ENCODE measurements at places on chromosomes 1 and 21.

DNA sequence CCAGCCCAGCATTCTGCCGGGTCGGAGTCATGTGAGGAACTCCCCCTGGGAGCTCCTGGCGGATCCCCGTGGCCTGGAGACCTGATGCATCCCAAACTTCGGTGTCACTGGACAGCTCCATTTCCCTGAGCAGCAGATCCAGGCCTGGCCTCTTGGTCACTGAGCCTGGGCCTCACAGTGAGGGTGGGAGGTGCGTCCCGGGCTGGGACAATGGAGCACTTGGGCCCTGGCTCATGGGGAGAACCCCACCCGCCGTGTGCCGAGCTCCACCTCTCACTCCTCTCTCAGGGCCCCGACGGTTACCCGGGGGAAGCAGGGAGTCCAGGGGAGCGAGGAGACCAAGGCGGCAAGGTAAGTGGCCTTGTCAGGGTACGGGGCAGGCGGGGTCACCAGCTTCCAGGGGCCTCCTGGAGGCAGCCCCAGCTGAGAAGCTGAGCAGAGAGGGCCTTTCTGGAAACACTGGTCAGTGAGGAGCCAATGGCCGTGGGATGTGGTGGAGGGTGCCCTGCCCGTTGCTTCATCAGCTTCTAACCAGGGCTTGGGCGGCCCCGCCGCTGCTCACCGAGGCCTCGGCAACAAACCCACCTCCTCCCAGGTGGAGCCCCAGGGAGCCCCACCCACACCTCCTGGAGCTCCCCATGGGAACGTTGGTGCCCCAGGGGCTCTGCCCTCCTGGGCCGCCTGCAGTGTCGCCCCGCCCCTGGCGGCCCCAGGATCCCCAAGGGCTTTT lies 19.8 kb downstream of the COL6A2 start:
- H3K27ac ChIP-seq: no peak overlapping the region
- DNase-seq: no peak
- H3K36me3 ChIP-seq: peaks cover 2% of the 10 kb centered on the region
- H3K4me3 ChIP-seq: no peak overlapping the region

- no peaks in the 10 kb centered on the region for H3K36me3 ChIP-seq
- peaks cover 8% of the 10 kb centered on the region for H3K27me3 ChIP-seq
- H3K4me1 ChIP-seq: no peaks in the 10 kb centered on the region
These were observed 276.8 kb upstream of the TMEM51 start for GRCh38 chr1:14876747-14877146.

GRCh38 chr1:66648901-66649595 lies 103.2 kb upstream of the DYNLT5 start:
- no peaks in the 10 kb centered on the region for H3K4me1 ChIP-seq
- DNase-seq: no peak
- H3K36me3 ChIP-seq: no peaks in the 10 kb centered on the region
- H3K27ac ChIP-seq: no peak overlapping the region
- no peak overlapping the region for H3K4me3 ChIP-seq
- peaks cover 9% of the 10 kb centered on the region for H3K27me3 ChIP-seq

DNA sequence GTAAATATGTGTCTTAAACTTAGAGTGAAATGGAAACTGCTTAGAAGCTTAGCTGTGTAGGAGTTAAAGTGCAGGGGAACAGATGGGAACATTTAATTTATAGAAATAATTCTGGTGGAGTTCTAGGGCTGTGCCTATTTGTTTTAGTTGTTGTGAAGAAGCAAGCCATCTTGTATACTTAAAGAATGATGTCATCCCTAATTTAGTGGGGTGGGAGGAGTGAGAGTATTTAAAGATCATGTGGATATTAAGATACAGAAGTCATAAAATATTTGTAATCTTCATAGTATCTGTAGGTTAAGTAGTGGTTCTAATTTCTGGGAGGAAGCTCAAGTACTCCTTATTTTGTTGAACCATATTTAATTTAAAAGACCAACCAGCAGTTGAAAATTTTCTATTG lies 41.5 kb downstream of the BACH1 start:
- no peak for DNase-seq
- H3K36me3 ChIP-seq: peaks cover 8% of the 10 kb centered on the region
- H3K4me1 ChIP-seq: peaks cover 12% of the 10 kb centered on the region
- H3K27me3 ChIP-seq: no peaks in the 10 kb centered on the region

- no peak overlapping the region for H3K4me3 ChIP-seq
- H3K27ac ChIP-seq: peak overlapping the region; percentile 89
- peaks cover 52% of the 10 kb centered on the region for H3K4me1 ChIP-seq
- no peaks in the 10 kb centered on the region for H3K27me3 ChIP-seq
- DNase-seq: no peak
These were observed 23.1 kb upstream of the TNFRSF1B start for GRCh38 chr1:12143631-12144155.

DNA sequence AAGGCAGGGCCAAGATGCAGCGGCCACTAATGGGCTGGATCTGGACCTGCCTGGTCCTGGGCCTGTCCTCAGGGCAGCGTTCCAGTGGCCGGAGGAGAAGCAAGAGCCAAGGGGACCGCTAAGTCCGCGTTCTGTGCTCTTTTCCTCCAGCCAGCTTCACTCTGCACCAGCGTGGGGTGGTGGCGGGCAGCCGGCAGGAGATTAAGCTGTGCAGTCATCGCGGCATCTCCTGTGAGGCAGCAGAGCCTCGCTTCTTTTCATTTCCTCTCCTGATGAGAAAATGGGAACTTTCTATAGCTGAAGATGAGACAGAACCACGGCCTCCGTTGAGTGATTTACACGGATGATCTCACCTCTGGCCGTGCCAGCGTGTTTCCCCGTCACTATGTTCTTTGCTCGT lies 43.4 kb downstream of the AJAP1 start:
- H3K27ac ChIP-seq: no peak overlapping the region
- H3K4me3 ChIP-seq: no peak overlapping the region
- no peaks in the 10 kb centered on the region for H3K4me1 ChIP-seq
- H3K36me3 ChIP-seq: no peaks in the 10 kb centered on the region
- H3K27me3 ChIP-seq: no peaks in the 10 kb centered on the region

GRCh38 chr1:53546409-53547155 lies 87.4 kb downstream of the DMRTB1 start:
- no peaks in the 10 kb centered on the region for H3K27me3 ChIP-seq
- no peak overlapping the region for H3K27ac ChIP-seq
- no peak for DNase-seq
- no peaks in the 10 kb centered on the region for H3K36me3 ChIP-seq
- H3K4me3 ChIP-seq: no peak overlapping the region

DNA sequence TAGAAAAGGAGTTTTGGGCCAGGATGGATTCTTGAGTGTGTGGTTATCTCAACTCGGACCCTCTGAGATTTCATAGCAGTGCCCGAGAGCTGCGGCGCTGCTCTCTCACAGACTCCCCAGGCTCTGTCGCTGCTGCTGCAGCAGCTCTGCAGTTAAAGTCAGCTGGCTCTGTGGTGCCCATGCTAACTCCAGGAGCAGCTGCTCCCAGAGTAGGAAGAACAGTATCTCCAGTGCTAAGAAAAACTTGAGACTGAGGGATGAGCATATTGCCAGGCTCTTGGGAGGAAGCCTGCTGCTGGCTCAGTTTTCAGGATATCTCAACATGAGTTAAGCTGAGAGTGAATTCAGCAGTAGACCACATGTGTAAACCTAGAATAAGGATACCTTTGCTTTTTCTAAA lies 4.5 kb downstream of the LCE2D start:
- H3K4me3 ChIP-seq: no peak overlapping the region
- DNase-seq: no peak
- no peaks in the 10 kb centered on the region for H3K36me3 ChIP-seq
- H3K27me3 ChIP-seq: peaks cover 6% of the 10 kb centered on the region
- no peak overlapping the region for H3K27ac ChIP-seq
- H3K4me1 ChIP-seq: no peaks in the 10 kb centered on the region

- DNase-seq: no peak
- no peak overlapping the region for H3K27ac ChIP-seq
- peaks cover 6% of the 10 kb centered on the region for H3K27me3 ChIP-seq
- no peaks in the 10 kb centered on the region for H3K4me1 ChIP-seq
These were observed 28.0 kb upstream of the XPR1 start for GRCh38 chr1:180603850-180604226.

DNA sequence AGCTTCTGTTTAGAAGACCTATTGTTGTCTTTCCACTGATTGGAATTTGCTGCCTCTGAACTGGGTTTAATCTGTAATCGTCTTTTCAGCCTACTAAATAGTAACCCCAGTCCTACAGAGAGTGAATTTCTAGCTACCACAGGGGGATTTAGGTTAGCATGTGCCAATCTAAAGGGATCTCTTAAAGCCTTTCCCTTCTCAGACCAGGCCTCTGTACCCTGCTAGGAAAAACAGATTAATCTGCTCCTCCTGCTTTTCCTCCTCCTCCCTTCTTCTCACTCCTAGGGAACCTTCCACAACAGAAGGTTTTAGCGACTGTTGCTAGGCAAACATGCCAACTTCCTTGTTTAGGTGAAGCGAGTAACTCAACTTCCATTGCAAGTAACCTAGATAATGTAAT lies 1.3 kb upstream of the RC3H1 start:
- no peak for DNase-seq
- peak overlapping the region; percentile 98 for H3K27ac ChIP-seq
- H3K4me1 ChIP-seq: peaks cover 33% of the 10 kb centered on the region
- H3K4me3 ChIP-seq: peak overlapping the region; percentile 88
- no peaks in the 10 kb centered on the region for H3K27me3 ChIP-seq

DNA sequence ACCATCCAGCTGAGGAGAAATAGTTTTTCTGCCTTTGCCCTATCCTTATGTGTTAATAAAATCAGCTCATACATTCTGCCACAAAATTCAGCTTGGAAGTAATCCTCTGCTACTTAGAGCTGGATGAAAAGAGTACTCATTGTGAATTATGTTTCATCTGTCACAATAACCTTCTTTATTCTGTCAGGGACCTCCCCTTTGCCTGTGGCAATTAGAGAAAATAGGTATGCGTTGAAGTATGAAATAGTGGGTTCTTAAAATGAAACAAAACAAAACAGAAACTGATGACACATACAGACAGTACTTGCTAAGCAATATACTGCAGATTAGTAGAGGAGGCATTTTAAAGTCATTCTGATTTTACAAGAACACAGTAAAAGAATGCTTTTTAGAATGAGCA lies 578.5 kb downstream of the USP25 start:
- no peak overlapping the region for H3K27ac ChIP-seq
- peaks cover 13% of the 10 kb centered on the region for H3K4me1 ChIP-seq
- H3K4me3 ChIP-seq: no peak overlapping the region
- no peak for DNase-seq

DNA sequence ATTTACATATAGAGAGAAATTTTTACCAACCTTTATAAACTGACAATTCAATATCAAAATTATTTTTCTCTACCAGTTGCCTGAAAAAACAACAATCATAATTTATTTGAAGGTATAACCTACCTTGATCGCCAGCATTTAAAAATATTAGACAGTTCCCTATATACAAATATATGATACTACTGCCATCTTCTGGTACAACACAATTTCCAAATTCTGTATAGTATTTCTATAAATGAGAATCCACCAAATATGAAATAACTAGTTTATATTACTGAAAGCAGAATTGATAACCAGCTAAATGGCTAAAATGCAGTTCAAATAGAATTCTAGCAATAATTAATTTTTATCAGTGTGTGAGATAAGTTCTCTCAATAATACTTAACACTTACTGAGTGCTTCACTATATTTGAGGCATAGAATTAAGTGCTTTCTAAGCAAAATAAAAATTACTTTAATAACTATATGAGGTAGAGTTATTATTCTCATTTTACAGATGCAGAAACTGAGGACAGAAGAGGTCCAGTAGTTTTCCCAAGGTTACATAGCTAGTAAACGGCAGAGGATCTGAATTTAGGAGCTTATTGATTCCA lies 75.6 kb downstream of the PIGK start:
- no peak overlapping the region for H3K4me3 ChIP-seq
- DNase-seq: no peak
- no peaks in the 10 kb centered on the region for H3K27me3 ChIP-seq
- H3K27ac ChIP-seq: no peak overlapping the region
- H3K4me1 ChIP-seq: peaks cover 4% of the 10 kb centered on the region
- H3K36me3 ChIP-seq: no peaks in the 10 kb centered on the region

- H3K4me1 ChIP-seq: no peaks in the 10 kb centered on the region
- no peaks in the 10 kb centered on the region for H3K36me3 ChIP-seq
- no peak overlapping the region for H3K27ac ChIP-seq
These were observed 664.3 kb downstream of the ADGRL2 start for GRCh38 chr1:82465024-82465423.

DNA sequence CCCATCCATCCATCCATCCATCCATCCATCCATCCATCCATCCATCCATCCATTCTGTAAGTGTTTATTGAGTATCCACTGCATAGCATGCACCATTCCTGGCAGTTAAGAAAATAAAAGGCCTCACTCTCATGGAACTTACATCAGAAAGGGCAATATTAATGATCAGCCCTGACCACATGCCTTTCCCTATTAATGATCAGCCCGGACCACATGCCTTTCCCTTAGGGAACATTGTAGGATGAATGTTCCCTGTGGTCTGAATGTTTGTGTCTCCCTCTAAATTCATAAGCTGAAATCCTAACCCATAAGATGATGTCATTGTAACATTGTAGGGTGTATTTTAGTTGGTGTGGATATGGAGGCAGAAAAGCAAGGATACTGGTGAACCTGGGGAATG lies 365.8 kb downstream of the KIF26B start:
- DNase-seq: no peak
- no peaks in the 10 kb centered on the region for H3K27me3 ChIP-seq
- no peaks in the 10 kb centered on the region for H3K4me1 ChIP-seq
- H3K36me3 ChIP-seq: no peaks in the 10 kb centered on the region

- H3K36me3 ChIP-seq: no peaks in the 10 kb centered on the region
- H3K27me3 ChIP-seq: peaks cover 69% of the 10 kb centered on the region
- peak; percentile 34 for DNase-seq
- H3K27ac ChIP-seq: no peak overlapping the region
These were observed 699 bp upstream of the NES start for GRCh38 chr1:156677616-156678596.

DNA sequence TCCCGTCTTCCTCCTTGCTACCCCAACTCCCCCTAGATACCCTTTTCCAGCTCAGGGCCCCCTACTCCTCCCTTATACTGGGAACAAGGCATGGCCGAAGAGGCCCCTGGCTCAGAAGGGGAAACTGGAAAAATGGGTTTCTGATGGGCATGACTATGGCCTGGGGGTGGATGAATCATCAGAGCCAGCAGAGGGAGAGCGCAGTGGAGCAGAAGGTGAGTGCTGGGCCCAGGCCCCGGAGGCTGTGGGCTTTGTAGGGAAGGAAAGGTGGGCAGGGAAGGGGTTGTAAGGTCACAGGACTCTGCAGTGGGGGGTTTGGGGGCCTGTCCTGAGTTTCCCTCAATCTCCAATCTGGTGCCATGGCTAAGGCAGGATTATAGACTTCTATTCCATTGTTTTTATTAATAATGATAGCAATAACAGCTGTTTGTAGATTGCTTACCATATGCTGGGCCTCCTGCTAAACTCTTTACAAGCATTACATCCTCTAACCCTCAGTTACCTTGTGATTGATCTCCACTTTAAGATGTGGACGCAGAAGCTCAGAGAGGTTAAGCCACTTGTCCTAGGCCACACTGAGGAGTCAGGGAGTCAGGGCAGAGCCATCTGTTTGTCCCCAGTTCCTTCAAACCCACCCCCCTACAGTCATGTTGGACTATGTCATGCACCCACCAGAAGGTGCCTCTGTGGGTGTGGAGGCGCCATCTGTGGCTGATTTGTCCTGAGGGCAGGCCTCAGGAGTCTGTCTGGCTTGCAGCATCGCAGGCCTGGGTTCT lies 36.2 kb upstream of the ZNF362 start:
- H3K36me3 ChIP-seq: no peaks in the 10 kb centered on the region
- H3K27ac ChIP-seq: no peak overlapping the region
- no peak overlapping the region for H3K4me3 ChIP-seq

Data from activated CD4-positive, alpha-beta T cell treated with anti-CD3 and anti-CD28 coated beads, Interleukin-2, amount 10 ng/mL, durations not matched to agents 7 days and 5 days (primary cell).